ENCODE measurements at places on chromosomes 13 and 19. TPM values are rescaled to one million over a fixed set of nuclear protein-coding genes. Genes with fewer than 3 reads are reported as not detected.

RAB20 gene
- polyA plus RNA-seq: 2.9 TPM

FUT3 gene
- not detected for polyA plus RNA-seq

CABP5 gene
- not detected for polyA plus RNA-seq

CAPN12 gene
- 4.4 TPM for polyA plus RNA-seq

TEAD2 gene
- polyA plus RNA-seq: 2.0 TPM

EID2B gene
- 6.9 TPM for polyA plus RNA-seq

PBX4 gene
- polyA plus RNA-seq: not detected

SH2D3A gene
- not detected for polyA plus RNA-seq

TNFSF13B gene
- polyA plus RNA-seq: 3.5 TPM

TUBB4A gene
- polyA plus RNA-seq: 83.7 TPM

KCNK6 gene
- not detected for polyA plus RNA-seq

CBY2 gene
- polyA plus RNA-seq: not detected

TJP3 gene
- not detected for polyA plus RNA-seq

INSL3 gene
- not detected for polyA plus RNA-seq

ICAM5 gene
- polyA plus RNA-seq: not detected

Measured in Purkinje cell (primary cell).